ENCODE measurements at places on chromosomes 12 and 14.
A peak's percentile ranks its signal among the peaks of the same experiment; 100 is the strongest.

- peak; percentile 44 for ATAC-seq
These were observed 112.2 kb upstream of the FKBP4 start for GRCh38 chr12:2682296-2683251.

GRCh38 chr14:72863216-72864006 is 30.5 kb downstream of the DPF3 start:
- no peak for ATAC-seq

- ATAC-seq: no peak
These were observed 1.0 kb upstream of the GPD1 start for GRCh38 chr12:50102646-50103309.

GRCh38 chr14:55248411-55248810 is 22.8 kb upstream of the FBXO34 start:
- no peak for ATAC-seq

GRCh38 chr14:61596990-61597389 is 98.3 kb upstream of the HIF1A start:
- no peak for ATAC-seq

DNA sequence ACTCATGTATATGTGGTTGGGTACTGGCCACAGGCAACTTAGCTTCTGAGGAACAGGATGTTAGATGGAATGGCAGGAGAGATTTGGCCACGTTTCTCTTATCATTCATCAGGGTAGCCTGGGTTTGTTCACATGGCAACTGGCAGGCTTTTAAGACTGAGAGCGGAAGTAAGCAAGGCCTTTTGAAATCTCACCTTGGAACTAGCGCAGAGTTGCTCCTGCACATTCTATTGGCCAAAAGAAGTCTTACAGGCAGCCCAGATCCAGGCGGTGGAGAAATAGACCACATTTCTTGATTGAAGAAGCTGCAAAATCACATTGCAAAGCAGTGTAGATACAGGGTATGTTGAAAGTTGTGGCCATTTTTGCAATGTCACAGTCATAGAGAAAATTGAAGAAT is 3.7 kb downstream of the CLEC4A start:
- no peak for ATAC-seq

- ATAC-seq: no peak
These were observed 222.9 kb downstream of the C12orf50 start for GRCh38 chr12:87806310-87806709.

DNA sequence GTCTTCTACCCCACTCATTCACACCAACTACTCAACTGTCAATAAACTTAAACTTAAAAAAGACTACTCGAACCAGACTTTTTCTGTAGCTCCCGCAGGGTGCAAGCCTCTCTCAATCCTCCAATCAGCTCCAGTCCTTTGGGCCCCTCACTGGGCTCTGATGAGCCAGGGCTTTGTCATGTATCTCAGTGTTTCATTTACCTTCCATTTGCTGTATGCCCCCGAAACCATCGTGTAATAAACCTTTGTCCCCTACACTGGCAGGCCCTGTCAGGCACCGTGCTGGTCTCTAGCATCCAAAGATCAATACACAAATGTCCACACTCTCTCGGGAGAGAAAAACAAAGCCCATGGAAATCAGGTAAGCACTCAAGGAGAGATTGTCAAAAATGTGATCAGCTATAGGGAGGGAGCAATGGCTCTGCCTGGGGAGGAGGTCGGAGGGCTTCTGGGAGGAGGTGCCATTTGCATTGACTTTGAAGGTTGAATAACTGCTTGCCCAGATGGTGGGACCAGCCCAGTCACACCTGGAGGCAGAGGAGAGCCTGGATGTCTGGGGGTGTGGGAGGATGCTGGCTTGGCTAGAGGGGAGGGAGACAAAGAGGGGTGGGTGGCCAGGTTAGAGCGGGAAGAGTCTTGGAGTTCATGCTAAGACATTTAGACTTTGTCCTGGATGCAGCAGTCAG is 42.1 kb upstream of the DICER1 start:
- ATAC-seq: no peak

DNA sequence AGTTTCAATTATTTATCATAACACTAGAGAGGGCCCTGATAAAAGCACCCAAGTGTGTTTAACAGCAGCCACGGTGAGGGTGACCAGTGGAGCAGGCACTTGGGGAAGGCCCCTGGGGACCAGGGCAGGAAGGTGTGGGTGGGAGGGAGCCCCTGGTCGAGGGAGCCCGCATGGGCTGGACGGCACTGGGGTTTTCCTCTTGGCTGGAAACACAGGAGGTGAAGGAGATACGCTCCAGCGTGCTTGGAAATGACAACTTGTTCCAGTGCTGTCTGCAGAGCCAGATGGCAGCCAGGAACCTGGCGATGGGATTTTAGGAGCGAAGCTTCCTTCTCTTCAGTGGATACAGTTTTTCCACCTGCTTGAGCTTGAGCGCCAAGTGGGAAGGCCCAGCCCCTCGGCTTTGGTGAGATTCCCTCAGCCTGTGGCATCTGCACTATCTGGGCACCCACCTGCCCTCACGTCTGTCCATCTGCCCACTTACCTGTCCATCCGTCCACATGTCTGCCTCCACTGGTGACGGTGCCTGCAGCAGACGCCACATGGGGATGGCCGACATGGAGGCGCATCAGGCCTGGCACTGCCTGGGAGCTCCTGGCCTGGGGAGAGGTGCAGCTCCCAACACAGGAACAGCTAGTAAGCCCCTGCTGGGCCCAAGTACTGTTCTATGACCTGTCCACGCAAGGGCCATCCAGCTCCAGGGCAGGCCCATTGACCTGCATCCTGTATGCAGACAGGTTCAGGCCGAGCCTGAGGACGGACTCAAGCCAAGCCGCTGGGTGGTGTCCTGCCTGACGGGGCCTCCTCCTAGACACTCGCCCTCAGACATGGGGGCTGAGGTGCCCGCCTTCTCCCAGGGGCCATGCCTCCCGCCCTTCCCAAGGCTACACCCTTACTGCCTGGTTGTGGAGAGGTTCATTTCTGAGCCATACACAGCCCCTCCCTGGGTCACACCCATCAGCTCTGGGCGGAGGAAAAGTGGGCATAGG is 192.2 kb upstream of the C14orf180 start:
- ATAC-seq: no peak

DNA sequence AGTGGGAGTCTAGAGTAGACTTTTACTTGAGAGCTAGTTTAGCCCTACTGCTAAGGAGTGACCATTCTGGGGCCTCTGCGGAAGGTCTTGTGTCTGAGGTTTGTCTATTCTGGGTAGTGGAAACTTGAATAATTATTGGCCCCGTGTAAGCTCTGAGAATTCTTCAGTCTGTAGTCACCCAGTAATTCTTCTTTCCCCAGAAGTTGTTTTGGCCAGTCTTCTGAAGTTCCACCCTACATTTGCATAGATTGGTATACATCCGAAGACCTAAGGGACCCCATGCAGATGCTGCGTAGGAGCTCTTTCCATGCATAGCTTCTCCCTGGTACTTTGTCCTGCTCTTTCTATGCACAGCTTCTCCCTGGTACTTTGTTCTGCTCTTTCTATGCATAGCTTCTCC is 12.8 kb downstream of the CYP46A1 start:
- no peak for ATAC-seq

- peak; percentile 46 for ATAC-seq
These were observed 391.2 kb downstream of the AEBP2 start for GRCh38 chr12:19830446-19830845.

- no peak for ATAC-seq
These were observed 525.6 kb downstream of the FLRT2 start for GRCh38 chr14:86055512-86056075.

DNA sequence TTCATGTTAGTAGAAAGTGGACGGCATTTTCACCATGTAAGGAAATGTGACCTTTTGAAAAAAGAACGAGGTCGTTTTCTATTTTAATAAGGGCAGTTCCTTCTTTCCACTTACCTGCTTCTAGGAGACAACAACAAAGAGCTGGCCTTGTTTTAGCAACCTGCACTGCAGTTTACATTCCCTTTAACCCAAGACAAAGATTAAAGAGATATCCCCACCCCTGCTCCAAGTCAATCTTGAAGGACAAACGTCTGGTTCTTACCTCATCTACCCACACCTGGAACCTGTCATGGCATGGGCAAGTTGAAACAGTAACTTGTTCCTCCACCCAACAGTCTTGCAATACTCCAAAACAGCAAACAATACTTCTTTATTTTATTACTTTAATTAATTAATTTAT is 32.7 kb downstream of the ZCCHC8 start:
- no peak for ATAC-seq

GRCh38 chr14:51118993-51119392 is 24.1 kb upstream of the TRIM9 start:
- ATAC-seq: no peak

All from activated T-helper 17 cell treated with anti-CD3 and anti-CD28 coated beads, Interleukin-2, amount 50 U/mL, for 72 hours (primary cell).